ENCODE measurements at places on chromosomes 5 and 9.

DNA sequence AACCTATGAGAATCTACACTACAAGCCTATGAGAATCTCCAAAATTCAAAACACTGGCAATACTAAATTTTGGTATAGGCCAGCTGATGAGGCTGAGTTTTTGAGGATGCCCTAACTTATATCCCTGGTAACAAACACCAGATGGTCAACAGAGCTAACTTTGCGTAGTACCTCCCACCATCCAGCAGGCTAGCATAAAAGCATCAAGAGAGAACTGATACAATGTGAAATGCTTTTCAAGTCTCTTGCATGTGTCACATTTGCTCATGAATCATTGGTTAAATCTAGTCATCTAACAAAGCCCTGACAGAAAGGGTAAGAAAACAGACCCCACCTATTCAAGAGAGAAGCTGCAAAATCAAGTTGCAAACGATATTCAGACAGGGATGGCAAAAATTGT lies 1609.7 kb upstream of the CDH9 start:
- no peak for DNase-seq

DNA sequence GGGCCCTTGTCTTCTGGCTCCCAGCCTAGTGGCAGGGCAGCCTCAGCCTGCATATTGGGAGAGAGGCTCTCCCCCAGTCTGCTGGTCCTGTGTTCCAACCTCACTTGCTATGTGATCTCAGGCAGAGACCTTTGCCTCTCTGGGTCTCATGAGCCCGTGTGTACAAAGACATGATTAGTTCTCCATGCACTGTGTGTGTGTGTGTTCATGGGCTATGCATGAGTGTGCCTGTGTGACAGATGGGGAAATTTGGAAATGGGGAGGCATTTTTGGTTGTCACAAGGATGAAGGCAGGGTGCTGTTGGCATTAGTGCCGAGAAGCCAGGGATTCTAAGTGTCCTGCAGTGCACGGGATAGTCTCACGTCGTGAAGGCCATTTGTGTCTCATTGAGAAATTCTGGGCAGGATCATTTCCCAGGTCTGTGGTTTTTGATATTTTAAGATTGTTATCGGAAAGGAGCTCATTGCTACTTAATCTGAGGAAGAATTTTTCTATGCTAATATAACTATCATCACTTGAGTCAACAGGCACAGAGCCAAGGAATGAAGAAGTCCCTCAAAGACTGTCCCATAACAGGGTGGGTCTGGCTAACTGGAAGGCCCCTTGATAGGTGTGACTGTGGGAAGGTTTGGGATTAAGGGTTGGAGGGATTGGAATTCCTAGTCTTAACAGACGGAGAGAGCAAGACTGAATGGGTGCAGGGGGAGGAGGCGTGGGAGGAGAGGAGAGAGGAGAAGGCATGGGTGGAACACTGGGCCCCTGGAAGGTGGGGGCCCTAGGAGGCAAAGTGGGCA lies 168.5 kb downstream of the RGS3 start:
- DNase-seq: no peak

DNA sequence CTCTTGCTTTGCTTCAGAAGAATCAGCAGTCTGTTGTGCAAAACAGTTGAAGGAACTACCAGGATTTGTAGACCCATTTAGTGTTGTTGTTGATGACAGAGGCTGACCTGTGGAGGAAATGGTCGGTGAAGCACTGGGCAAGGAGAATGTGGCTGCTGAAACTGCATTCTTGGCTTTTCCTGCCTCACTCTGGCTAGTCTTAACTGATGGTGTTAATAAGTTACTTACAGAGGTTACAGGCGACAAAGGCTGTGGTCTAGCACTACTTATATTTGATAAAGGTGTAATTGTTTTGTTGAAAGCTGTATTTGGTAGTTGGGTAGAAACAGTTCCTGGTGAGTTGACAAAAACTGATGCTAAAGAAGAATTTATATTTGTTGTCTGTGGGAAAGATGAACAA lies 31.5 kb downstream of the MLANA start:
- no peak for DNase-seq

DNA sequence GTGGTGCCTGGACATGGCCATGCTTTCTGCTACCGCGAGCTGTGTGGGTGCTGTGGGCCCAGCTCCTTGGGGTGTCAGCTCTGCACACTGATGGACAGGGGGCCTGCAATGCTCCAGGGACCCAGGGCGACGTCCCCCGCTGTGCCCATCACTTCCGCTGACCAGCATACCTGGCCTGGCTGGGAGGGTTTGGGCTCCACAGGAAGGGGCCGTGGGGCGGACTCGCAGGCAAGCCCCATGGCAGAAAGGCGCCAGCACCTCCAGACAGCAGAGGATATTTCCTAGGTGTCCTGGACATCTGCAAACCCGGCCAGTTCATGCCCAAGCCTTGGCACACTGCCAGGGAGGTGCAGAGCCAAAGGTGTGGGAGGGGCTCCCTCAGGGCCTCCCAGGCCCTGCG lies 295.8 kb upstream of the IRX4 start:
- DNase-seq: no peak

DNA sequence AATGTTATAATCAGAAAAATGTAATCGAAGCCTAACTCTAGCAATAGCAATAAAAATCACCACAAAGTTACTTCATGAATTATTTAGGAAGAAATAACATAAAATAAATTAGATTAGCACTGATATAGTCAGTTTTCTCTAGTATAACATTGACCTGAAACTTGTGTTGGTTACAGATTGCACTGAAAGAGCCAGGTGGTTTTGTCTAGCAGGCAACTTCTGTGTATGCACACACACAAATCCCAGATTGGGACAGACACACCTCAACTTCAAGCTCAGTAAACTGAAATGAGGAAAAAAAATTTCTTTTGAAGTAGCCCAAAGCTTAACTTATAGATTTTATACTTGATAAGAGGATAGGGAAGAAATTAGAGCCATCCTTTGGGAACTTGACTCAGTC lies 129.3 kb downstream of the EFNA5 start:
- no peak for DNase-seq

DNA sequence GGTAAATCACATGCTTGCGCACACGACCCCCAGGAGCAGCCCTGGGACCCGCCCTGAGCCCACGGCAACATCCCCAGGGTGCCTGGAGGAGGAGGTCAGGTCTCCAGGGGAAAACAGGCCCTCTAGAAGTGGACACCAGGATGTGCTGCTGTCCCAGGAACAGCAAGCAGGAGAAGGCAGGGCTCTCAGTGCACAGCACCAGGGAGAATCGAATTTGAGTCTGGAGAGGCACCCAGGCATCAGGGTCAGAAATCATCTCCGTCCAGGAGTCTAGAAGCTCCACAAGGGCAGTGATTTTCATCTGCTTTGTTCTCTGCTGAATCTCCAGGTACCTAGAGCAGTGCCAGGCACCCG lies 93.6 kb downstream of the PAX5 start:
- DNase-seq: no peak

DNA sequence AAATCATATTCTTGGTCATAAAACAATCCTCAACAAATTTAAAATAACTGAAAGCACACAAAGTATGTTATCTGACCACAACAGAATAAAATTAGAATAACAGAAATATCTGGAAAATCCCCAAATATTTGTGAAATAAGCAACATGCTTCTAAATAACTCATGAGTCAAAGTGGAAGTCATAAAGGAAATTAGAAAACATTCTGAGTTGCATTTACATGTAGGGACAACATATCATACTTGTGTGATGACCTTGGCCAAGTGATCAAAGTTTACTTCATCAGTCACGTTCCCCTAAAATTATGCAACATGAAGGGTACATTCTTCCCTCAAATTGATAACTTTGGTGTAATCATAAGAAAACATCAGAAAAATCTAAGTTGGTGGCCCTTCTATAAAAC lies 64.7 kb downstream of the CSF2 start:
- DNase-seq: no peak

DNA sequence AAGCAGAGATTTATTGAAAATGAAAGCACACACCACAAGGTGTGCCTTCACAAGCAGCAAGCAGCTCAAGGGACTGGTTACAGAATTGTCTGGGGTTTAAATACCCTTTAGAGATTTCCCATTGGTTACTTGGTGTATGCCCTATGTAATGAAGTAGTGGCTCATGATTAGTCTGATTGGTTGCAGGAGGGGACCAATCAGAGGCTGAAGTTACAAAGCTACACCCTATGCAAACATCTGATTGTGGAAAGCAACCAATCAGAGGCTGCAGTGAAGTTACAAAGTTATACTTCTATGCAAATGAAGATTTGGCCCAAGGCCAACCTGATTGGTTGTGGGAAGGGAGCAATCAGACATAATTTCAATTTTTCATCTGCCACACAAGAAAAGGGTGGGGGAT lies 119.9 kb downstream of the C9orf152 start:
- DNase-seq: no peak

- DNase-seq: no peak
Measured at GRCh38 chr9:35490155-35490909, 421 bp downstream of the RUSC2 start.

GRCh38 chr9:108001237-108001636 lies 511.7 kb upstream of the KLF4 start:
- no peak for DNase-seq

DNA sequence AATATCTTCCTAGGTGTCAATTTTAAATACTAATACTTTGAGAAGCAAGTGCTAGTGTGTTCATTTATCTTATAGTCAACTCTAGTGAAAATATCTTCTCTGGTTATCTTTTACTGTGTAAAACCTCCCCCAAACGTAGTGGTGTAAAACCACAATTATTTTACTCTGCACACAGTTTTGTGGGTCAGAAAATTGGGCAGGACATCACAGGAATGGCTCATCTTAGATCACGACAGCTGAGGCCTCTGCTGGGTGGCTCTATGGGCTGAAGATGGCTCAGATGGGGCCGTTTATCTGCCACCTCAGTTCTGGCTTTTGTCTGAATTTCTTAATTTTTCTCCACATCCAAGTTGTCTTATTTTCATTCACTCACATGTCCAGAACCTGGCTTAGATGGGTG lies 457.2 kb upstream of the ACTBL2 start:
- no peak for DNase-seq

DNA sequence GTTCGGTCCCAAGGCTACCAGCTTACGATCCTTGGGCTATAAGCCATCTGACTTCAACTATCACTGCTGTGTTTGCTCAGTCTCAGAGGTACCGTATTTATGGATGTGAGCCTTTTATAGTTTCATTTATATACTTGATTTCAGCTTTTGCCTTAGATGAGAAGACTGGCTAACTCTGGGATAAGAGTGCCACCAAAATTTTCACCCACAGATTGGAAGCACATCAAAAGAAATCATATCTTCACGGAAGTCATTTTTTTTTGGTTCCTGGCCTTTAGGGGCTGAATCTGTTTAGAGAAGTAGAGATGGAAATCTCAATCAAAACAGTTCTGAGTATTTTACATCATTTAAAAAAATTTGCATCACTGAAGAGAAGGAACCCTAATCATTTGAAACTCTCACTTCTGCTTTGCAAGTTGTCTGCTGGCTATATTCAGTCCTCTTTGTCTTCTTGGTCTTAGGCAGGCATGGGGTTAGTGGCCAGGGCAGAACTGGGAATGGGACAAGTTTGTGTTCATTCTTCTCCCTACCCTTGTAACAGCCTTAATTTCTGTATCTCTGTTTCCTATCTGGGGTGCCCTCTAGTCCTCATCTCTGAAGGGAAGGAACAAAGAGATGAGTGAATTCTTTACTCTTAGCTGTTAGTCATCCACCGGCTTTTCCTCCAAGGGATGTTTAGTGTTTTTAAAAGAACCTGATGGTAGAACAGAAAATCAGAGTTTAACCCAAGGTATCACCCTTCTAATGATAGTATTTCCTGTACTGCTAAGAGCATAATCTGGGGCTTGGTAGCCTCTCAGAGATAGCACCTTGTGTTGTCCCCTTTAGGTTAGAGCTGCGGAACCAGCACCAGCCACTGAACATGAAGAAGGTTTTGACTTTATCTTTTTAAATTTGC lies 14.1 kb upstream of the TNFAIP8 start:
- no peak for DNase-seq

DNA sequence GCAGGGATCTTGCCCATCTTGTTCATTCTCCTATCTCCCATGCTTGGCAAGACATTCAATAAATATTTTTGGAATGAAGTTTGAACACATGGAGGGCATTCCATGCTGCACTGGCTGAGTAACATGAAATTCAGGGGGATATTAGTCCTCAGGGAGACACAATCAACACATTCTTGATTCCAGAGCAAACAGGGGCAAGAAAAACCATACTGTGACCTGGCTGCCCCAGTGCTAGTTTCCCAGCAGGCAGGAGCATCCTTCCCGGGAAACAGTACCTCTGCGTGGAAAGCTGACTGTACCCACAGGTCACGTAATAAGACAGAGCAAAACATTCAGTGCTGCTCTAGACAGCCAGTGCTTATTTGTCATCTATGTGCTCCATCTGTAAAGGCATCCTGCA lies 66.3 kb upstream of the SPOCK1 start:
- DNase-seq: no peak

- no peak for DNase-seq
Measured at GRCh38 chr9:8337834-8338766, 538.5 kb upstream of the DMAC1 start.

GRCh38 chr5:149337736-149338135 lies 7.6 kb upstream of the GRPEL2 start:
- DNase-seq: no peak

GRCh38 chr5:33075731-33076130 lies 364.6 kb downstream of the NPR3 start:
- DNase-seq: no peak

GRCh38 chr9:134676361-134676760 lies 34.8 kb downstream of the COL5A1 start:
- no peak for DNase-seq

- DNase-seq: no peak
Measured at GRCh38 chr5:23703940-23704855, 196.8 kb downstream of the PRDM9 start.

DNA sequence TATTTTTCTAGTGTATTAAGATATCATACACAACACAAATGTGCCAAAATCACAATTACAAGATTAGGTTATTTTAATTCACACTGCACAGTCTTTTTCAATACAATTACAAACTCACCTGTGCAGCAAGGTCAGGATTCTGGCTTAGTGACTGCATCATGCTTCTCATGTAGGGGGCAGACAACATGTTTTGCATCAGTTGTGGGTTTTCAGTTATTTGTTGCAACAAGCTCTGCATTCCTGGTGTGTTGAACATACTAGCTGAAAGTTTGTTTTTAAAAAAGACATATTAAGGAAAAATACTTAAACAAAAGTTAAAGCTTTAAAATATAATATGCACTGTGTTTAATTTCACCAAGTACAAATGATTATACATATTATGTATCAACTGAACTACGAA lies 38.7 kb downstream of the UBQLN1 start:
- DNase-seq: no peak

DNA sequence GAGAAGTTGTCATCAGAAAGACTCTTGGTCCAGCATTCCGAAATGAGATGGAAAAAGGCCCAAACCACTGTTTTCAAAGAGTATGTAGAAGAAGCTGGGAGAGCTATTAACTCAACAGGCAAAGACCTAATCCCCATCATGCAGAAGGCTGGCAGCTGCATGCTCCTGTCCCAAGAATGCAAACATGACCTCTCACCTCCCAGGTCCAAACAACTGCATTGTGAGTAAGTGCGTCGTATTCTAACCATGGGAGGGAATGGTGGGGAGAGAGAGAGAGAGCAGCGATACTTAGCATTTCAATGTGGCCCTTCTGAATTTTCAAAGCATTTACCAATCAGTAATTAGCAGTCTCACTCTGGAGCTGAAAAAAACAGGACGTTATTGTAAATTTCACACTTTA lies 27.6 kb downstream of the TRPC7 start:
- DNase-seq: no peak

GRCh38 chr9:131461166-131461565 lies 41.6 kb upstream of the POMT1 start:
- no peak for DNase-seq

- no peak for DNase-seq
Measured at GRCh38 chr9:35845824-35846771, 17.1 kb downstream of the TMEM8B start.

- no peak for DNase-seq
Measured at GRCh38 chr9:91494751-91495150, 71.1 kb upstream of the NFIL3 start.

- DNase-seq: no peak
Measured at GRCh38 chr5:164301136-164301535, 795.7 kb downstream of the MAT2B start.
